ENCODE measurements at places on chromosomes 7 and 10. TPM values are rescaled to one million over a fixed set of nuclear protein-coding genes. Genes with fewer than 3 reads are reported as not detected.

Gene PSMC2
- total RNA-seq: 86.3 TPM

Gene GNB2
- total RNA-seq: 179 TPM

Gene OPN1SW
- not detected for total RNA-seq

Gene ELN
- 62.8 TPM for total RNA-seq

Gene TUBAL3
- 0.18 TPM for total RNA-seq

Gene CREB3L2
- total RNA-seq: 103 TPM

Gene TCAF1
- 44.5 TPM for total RNA-seq

Gene PCGF6
- total RNA-seq: 10.2 TPM

Measured in sciatic nerve (tissue), 2 donors.